ENCODE measurements at places on chromosomes 5 and 9.

GRCh38 chr9:110986529-110986928 is 51.7 kb downstream of the LPAR1 start:
- no peak for DNase-seq

GRCh38 chr5:176152191-176152929 is 85.9 kb upstream of the SIMC1 start:
- no peak for DNase-seq

DNA sequence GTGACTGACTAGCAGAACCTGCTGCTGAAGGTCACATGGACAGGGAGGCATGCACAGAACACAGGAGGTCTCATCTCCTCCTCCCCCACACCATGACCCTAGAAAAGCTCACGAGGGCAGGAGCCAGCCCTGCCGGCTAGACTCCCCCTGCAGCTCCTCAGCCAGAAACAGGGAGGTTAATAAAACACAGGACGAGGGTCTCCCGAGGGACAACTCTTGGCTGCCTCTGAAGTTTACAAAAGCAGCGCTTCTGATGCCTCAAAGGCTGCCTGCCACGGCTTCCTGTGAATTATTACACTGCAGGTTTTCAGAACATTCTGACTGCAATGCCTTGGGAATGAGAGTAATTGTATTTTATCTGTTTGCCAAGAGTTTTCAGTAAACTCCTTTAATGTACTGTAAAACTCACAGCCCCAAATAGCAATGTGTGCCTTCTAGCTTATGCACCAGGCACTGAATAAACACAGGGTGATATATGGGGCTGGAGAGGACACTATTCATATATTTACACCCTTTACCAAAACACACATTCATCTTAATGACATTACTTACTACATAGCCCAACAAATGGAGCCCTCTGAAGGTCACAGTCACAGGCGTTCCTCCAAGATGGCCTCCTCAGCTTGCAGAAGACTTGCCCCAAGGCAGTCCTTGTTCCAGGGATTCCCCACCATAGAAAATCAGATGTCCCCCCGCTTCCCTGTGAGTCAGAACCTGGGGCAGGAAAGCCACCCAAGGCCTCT is 83.7 kb downstream of the C5orf15 start:
- DNase-seq = no peak

- no peak for DNase-seq
Observed at GRCh38 chr5:37825334-37825915, 14.4 kb downstream of the GDNF start.

GRCh38 chr9:87567001-87567400 is 69.3 kb downstream of the DAPK1 start:
- DNase-seq = no peak

DNA sequence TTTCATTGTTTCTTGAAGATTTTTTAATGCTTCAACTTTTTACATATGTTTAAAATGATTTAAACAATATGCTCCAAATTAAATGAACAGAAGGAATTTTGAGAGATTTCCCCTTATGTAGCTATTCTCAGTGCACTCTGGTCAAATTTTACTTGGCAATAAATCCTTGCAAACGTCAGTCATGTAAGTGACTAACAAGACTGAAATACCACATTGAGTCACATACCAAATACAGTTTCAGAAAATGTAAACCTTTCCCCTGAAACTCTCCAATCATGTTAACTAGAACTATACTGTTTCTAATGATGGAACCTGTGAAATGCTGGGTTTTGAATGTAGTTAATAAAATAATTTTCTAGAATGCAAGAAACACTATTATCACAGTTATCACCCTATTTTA is 29.6 kb downstream of the SAR1B start:
- DNase-seq = no peak

DNA sequence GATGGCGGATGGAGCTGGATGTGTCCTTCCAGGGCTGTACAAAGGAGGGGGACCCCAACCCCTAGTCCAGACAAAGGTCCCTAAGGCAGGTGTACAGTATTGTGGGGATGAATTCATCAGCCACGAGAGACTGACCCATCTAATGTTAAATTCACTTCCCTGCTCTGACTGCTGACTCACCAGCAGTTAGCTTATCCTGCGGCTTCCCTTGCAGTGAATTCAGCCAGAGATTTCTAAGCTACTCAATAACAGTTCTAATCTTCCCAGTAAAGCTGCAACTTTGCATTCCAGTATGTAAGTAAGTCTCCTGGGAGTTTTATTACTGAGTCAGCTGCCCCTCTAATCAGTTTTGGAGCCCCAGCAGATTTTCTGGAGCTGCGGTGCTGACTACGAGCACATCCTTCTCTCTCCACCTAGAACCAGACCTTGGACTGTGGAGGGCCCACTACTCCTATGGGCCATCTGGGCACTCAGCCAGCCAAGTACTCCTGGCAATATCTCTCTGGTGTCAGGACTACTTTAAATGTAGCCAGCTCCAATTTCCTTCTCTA is 16.1 kb downstream of the B4GALT1 start:
- no peak for DNase-seq

- DNase-seq = no peak
Observed at GRCh38 chr5:947626-948471, 55.2 kb downstream of the TRIP13 start.

DNA sequence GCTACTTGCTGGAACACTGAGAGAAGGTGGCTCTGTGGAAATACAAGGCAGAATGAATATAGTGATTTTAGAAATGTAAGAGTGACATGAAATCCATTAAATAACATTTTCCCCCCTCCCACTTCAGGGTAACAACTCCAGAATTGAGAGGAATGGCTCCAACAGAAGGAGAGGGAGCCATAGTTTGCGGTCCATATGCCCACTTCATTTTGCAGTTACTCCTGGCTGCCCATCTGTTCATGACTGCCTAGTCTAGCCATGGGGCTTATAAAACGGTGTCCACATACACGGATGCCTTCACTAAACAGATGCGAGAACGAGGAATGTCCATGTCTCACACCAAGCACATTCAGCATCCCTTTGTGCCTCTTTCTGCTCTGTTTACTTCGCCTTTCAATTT is 186.7 kb downstream of the TMEM38B start:
- no peak for DNase-seq

DNA sequence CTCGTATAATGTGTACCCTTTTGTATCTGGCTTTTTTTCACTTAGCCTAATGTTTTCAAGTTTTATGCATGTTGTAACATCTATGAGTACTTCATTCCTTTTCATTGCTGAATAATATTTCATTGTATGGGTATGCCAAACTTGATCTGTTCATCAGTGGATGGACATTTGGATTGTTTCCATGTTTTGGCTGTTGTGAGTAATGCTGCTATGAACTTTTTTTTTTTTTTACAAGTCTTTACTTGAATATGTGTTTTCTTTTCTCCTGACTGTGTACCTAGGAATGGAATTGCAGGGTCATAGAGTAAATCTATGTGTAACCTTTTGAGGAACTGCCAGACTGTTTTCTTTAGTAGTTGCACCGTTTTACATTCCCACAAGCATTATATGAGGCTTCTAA is 52.4 kb downstream of the MTREX start:
- DNase-seq = no peak

- no peak for DNase-seq
Observed at GRCh38 chr5:178392386-178392785, 159.8 kb upstream of the PHYKPL start.

DNA sequence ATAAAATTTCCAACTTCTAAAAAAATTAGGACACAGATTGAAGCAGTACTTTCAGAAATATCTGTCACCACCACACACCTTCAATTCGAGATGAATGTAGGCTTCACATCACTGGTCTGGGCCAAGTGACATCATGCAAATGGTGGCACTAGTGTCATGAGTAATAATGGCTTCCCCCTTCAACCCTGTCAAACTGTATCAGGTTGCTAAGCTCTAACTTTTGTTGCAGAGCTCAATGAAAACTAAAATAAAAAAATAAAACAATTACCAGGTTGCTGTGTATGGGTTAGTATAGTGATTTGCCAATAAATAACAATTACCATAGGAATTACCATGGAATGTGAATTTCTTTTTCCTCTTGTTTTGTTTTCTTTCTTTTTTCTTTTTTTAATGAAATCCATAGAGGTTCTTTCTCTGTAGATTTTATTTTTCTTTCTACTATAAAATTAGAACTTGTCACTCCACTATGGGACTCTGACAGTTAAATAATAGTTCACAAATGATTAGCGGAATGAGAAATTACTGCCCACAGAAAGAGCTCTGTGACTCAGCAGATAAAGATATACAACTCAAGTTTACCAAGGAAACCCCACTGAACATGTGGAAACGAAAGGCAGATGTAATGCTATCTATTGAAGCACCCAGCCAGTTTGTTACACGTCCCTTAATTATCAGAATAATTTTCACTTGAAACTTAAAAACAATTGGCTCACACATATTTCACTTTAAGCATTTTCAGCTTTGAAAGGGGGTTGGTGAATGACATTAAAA is 783.8 kb upstream of the WWC1 start:
- DNase-seq = no peak

DNA sequence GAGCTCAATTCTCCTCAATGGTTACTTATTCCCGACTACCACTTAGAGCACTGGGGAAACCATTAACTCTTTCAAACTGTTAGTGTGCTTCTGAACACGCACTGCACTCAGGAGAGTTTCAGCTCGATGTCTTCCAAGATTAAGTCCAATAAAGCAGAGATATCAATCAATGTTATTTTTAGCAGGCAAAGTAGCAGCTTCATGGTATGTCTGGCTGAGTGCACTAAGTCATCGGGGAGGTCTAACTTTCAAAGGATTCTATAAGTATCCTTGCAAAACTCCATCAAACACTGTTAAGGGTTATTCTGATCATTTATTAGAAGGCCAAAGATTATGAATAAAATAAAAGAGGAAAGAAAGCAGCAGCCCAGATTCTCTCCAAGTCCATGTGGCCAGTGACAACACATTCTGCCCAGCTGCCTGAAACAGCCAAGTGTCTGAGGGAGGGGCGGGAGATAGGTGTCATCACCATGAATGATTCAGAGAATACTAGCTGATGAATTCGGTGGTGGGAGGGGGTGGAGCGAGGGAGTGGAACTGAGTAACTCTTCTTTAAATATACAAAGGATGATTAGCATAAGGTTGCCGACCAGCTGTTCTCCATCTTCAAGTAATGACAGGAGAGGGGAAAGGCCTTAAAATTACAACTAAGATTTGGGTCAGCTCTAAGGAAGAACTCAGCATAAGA is 21.3 kb downstream of the NREP start:
- no peak for DNase-seq

DNA sequence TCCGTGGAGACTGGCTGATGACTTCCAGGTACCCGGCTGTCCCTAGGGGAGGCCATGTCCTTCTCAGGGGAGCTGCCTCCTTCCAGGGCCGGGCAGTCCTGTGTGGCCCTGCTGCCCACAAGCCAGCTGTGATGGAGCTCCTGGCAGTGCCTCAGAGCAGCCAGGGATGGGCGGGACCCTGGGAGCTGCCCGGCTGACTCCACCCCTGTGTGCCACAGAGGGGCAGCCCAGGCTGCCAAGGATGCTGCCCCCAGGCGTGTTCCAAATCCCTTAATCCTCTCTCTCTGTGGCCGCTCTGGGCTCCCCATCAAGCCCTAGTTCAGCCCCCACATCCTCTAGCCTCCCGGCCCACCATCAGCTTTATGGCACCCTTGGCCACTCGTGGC is 7.0 kb upstream of the SCGB3A1 start:
- no peak for DNase-seq

DNA sequence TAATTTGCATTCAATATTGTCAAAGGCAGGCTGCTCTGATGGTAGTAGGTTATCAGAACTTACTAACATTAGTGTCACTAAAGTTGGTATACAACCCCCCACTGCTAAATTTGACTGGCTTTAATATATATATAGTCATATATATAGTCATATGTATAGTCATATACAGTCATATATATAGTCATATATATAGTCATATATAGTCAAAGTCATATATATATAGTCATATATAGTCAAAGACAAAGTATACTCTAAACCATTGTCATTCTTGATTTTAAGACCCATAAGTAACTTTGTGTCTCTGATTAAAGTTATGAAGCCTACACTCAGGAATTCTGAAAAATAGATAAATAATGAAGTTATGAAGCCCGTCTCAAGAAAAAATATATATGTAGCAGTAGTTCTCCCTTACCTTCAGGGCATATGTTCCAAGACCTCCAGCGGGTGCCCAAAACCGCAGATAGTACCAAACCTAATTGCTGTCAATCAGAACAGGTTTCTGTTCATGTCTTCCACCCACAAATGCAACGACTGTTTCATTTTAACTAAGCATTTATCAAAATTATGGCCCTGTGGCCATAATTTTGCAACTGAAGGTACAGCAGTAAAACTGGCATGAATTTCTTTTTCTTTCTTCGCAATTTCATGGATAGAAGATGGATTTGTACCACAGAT is 40.1 kb downstream of the TRPM6 start:
- DNase-seq = no peak

DNA sequence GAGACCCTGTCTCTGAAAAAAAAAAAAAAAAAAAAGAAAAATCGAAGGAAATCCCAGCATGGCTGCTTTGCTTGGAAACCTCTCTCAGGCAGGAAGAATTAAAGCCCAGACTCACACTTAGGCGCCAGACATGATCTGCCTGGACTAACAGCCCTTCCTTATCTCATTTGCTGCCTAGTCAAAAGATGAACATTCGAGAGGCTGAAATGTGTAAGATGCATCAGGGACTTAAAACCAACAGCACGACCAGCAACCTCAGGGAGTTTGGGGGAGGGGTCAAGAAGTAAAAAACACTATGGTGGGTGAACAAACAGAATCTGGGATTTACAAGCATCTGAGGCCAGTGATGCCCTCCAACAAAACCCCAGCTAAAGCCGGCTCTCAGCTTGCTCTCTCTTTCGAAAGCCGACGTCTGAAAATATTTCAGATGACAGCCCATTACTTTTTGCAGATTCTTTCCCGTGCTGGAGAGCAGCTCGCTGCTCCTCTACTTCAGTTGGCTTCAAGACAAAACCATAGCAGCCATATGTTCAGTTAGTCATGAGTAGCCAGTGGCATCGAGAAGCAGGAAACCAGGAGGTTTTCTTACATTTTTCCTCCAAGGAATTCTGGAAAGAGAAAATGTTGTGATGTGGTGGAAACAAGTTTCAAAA is 249.9 kb downstream of the MARCHF11 start:
- no peak for DNase-seq

DNA sequence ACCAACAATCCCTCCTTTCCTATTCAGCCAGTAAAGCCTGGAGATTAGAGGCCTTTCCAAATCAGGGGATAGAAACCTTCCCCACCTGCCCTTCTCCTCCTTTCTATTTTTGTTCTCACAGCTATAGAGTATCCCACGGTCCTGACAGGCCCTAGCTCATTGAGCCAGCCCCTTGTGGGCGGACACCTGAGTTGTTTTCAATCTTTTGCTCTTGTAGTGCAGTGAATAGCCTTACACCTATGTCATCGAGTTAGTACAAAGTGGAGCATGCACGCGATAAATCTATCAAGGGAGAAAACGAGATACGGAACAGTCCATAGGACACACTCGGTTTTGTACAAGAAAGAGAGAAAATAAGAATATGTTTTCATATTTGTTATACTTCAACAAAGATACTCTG is 77.2 kb downstream of the TSPAN17 start:
- DNase-seq = no peak

- DNase-seq = no peak
Observed at GRCh38 chr5:1975406-1975715, 92.6 kb upstream of the IRX4 start.

GRCh38 chr9:91162311-91162710 is 199.4 kb downstream of the AUH start:
- DNase-seq = no peak

GRCh38 chr9:125844611-125845010 is 97.4 kb downstream of the PBX3 start:
- DNase-seq = no peak
